ENCODE measurements at places on chromosomes 12 and 14.

- DNase-seq = no peak
Observed at GRCh38 chr12:129594098-129594497, 309.7 kb downstream of the TMEM132D start.

- no peak for DNase-seq
Observed at GRCh38 chr12:15852383-15852782, 29.8 kb upstream of the STRAP start.

GRCh38 chr12:4867384-4867783, 42.3 kb upstream of the KCNA1 start:
- DNase-seq = no peak

GRCh38 chr12:9361879-9362326, 153.7 kb upstream of the PZP start:
- DNase-seq = no peak

DNA sequence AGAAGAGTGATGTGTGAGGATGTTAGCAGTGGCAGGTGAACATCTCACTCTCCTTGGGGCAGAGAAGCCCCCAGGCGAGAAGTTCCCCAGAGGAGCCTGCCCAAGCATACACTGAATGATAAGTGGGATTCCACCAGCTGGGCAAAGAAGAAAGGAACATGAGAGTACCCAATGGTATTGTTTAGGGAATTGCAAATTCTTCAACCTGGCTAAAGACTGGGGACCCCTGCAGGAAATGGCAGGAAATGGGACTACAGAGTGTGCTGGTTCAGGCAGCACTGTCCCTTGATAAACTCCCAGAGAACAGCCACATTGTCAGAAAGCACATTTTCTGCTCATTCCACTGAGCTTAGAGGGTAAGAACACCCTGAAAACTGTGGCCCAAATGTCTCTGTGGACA, 121.3 kb downstream of the RPS29 start:
- no peak for DNase-seq

GRCh38 chr14:86824167-86824566, 1168.8 kb downstream of the GALC start:
- no peak for DNase-seq

GRCh38 chr14:80977221-80977620, 21.8 kb downstream of the TSHR start:
- no peak for DNase-seq

GRCh38 chr12:93375906-93376305, 1.8 kb upstream of the NUDT4 start:
- DNase-seq = no peak

GRCh38 chr14:95389471-95390011, 69.8 kb upstream of the CLMN start:
- DNase-seq = no peak

DNA sequence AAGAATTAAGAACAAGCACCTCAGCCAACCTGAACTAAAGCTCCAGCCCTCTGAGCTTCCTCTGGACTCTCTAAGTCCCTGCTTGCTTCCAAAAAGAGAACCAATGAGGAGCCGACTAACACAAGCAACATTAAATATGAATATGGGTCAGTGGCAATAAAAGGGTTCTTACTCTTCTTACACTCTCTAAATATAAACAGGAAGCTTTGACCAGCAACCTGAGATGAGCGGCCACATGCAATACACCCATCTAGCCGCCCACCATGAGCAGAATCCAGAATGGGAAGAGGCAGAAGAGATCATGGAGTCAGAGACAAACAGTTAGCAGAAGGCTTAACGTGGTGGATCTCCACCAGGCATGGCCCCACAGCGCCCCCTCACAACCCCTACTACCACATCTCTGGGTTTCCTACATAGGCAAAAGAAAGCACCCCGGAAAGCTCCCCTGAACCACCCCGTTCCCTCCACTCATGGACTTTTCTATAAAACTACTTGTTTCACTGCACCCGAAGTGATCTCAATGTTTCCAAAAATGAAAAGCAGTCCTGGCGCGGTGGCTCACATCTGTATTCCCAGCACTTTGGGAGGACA, 59.4 kb downstream of the TTC7B start:
- DNase-seq = no peak

DNA sequence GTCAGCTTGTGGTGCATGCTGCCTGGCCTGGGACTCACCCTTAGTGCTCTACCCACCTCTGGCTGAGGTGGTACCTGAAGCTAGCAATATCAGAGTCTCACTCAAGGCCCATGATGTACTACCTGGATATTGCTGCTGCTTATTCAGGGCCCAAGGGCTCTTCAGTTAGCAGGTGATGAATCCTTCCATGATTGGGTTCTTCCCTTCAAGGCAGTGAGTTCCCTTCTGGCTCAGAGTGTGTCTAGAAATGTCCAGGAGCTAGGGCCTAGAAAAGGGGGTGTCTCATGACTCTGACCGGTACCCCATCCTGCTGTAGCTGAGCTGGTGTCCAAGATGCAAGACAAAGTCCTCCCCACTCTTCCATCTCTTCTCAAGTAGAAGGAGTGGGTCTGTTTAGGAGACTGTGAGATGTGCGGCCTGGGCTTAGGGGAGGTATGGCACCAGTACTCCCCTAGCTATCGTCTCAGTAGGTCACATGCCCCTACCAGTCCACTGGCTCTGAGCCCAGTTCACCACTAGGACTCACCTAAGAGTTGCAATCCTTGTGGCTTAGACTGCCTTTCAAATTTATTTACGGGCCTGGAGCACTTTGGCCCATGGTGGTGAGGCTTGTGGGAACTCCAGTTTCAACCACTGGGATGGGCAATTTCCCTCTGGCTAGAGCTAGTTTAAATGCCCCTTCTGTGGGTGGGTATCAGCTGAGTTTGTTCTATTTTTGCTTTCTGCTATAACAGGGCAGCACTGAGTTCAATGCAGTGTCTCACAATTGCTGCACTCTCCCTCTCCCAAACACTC, 12.2 kb downstream of the PRORP start:
- DNase-seq = no peak

DNA sequence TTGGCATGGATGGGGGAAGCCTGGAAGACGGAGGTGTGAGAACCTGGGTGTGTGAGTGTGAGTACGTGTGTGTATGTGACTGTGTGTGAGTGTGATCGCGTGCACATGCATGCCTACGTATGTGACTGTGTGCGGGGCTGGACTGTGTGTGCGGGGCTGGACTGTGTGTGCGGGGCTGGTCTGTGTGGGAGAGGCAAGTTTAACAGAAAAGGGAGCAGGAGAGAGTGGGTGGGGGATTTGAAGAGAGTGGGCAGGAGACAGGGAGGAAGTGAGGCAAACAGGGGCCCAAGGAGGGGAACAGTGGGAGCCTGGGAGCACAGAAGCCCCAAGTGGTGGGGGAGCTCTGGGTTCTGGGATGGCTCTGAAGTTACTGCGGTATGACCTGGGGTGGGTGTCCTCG, 103.7 kb upstream of the LHX5 start:
- DNase-seq = no peak

DNA sequence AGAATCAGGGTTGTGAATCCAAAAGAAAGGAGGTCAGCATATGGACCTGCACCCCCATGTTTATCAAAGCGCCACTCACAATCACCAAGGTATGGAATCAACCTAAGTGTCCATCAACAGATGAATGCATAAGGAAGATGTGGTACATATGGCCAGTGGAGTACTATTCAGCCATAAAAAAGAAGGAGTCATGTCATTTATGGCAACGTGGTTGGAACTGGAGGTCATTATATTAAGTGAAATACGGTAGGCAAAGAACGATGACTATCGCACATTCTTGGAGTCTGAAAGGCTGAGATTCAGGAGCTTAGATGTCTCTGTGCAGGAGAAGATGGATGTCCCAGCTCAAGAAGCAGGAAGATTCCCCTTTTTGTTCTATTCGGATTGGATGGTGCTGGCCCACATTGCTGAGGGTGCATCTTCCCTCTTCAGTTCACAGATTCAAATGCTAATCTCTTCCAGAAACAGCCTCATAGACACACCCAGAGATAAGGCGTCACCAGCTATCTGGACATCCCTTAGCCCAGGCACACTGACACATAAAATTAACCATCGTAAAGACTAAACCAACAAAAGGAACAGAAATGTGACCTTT, 108.1 kb downstream of the GLT1D1 start:
- DNase-seq = no peak

- no peak for DNase-seq
Observed at GRCh38 chr14:52694761-52695480, 437 bp downstream of the ERO1A start.

DNA sequence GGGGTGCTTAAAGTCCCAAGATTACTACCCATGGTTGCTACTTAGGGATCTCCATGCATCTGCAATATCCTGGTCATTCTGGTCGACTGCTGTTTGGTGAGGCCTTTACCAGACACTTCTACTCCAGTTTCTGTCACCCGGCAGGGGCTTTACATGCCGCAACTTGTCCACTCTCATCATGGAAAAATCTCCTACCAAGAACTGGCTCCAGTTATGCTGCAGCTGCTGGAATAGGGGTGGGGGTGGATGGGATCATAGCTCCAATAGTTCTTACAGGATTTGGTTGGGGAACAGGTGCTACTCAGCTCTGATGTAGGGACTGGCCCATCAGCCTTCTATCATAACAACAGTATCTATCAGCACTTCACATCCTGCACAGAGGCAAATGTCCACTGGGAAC, 51.6 kb downstream of the SPTB start:
- DNase-seq = no peak

DNA sequence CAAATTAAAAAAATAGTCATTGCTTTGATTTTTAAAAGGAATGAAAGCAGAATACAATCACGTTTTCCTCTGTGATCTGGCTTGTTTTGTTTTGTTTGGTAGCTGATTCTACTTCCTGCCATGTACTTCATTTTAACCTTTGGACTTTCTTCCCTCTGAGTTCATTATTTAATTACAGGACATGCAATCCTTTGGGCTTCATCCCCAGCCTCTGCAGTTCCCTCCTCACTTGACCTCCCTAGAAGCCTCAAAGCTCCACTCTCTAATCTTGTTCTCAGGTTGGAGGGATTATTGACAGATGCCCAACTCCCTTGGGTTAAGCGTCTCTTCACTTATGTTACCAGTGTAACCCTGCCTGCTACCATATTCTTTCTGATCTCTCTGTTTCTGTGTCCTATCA, 967.9 kb upstream of the SEL1L start:
- DNase-seq = no peak

- DNase-seq = no peak
Observed at GRCh38 chr14:60989599-60989998, 8.6 kb downstream of the SLC38A6 start.

- DNase-seq = no peak
Observed at GRCh38 chr12:125889742-125890141, 824.5 kb downstream of the AACS start.

DNA sequence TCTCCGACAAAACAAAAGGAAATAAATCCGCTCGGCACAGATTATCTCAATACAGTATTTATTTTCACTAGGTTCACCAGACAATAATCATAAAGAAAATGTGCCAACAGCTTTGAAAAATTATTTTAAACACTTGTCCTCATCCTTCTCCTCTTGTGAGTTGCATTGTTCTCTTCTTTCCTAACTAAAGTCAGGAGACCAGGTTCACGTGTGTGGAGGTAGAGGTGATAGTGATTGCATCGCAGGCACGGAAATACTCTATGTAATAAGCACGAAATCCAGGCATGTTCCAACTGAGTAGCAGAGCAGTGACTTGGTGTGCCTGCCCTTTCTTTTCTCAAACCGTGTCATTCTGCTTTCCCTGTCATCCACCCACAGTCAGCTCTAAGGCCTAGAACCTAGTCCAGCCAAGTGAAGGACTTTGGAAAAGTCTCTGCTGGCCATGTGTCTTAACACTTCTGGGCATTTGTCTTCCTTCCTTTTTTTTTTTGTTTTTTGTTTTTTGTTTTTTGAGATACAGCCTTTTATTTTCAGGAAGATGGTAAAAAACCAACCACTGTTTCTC, 939 bp upstream of the SEL1L start:
- no peak for DNase-seq

GRCh38 chr12:125128439-125129178, 63.4 kb downstream of the AACS start:
- DNase-seq = no peak

DNA sequence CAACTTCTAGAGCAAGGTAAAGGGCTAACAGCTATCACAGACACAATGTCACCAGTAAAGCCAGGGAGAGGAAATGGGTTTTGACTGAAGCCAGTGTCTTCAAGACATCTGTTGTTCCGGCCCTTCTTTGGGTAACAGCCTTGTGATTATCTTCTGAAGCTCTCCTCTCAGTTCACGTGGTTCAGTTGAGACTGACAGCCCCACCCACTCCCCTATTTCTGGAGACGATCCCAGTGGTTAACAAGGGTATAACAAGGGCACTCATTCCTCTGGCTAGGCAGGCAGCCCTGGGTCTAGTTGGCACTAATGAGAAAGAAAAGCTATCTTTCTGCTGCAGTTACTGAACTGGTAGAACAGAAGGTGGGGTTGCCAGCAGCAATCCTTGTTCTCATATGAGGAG, 6.9 kb downstream of the GNPTAB start:
- no peak for DNase-seq

- DNase-seq = no peak
Observed at GRCh38 chr12:46265734-46266133, 3.1 kb downstream of the SLC38A1 start.

GRCh38 chr12:75139196-75139595, 70.4 kb downstream of the KCNC2 start:
- no peak for DNase-seq

GRCh38 chr14:54219261-54220070, 177.3 kb upstream of the CDKN3 start:
- no peak for DNase-seq

DNA sequence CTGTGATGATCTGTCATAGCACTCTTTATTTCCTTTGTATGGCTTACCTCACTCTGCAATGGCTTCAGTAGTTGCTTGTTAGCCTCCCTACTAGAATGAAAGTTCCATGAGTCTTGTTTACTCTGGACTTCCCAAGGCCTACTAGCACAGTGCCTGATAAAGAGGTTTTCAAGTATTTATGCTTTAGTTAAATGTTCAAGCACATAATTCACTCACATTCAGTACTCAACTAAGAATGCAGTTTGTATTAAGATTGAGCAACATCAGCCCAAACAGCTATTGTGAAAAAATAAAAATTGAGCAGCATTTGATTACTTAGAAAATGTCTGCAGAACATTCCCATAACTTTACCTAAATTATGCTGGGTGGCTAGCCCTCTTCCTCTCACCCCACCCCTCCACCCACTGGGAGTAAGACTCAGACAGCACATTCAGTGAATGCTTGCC, 158.9 kb upstream of the AMIGO2 start:
- no peak for DNase-seq

DNA sequence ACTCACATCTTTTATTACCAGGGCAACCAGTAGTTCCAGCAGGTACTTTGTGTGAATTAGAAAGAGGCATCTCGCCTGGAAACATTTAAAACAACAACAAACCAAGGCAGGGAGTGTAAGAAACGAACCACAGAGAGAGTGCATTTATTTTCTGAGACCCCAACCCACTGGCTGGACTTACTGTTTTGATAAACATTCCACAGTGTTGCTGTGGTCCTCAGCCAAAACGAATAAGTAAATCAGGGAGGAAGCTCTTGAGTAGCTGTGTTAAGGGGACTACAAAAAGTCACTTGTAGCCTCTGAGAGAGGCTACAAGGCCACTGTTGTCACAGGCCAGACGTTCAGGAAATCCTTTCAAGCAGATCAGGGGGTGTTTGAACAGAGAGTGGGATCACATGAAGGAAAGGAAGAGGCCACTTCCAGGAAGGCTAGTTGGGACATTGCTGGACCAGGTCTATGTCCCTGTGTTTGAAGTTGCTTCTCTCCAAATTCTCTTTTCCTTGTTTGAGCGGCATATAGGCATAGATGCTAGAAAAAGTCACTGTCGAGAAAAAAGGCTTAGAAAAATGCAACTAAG, 33.8 kb downstream of the DMAC2L start:
- DNase-seq = no peak
